Stomach (tissue), 19 donors: ENCODE measurements at places on chromosomes 1 and 21.

DNA sequence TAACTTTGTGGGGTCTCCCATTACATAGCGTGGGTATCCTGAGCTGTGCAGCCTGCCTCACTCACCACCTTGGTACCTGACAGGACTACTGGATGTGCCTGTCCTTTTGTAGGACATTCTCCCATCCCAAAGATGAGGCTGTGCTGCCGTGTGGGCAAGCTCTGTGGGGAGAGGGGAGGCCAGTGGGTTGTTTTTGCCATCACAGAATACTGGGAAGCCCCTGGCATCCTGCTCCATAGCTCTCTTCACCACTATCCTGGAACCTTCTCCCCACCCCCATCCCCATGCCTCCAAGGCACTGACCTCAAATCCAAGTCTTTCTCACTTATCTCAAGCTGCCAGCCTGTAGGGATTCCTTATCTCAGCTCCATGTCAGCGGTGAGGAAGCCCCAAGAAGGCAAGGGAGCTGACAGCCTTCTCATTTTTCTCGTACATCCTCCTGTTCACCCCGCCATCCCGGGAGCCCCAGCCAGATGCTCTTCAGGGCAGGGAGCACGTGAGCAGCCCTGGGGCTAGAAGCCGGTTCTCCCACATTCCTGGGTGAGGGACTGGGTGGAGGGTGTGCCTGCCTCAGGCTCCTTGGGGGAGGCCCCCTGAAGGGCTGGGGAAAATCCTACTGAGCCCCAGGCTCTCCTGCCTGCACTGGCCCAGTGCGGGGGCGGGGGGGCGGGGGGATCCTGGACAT is 2.4 kb upstream of the ELF3 start:
- peak; percentile 96 for DNase-seq

GRCh38 chr1:26923711-26924110 is 2.2 kb downstream of the NUDC start:
- DNase-seq, result no peak

DNA sequence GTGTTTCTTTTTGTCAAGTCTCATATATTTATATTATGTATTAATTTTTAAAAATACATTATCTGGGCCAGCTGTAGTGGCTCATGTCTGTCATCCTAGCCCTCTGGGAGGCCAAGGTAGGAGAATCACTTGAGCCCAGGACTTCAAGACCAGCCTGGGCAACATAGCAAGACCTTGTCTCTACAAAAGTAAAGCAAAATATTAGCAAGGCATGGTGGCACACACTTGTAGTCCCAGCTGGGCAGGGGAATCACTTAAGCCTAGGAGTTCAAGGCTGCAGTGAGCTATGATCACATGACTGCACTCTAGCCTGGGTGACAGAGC is 189.1 kb downstream of the SMYD3 start:
- DNase-seq, result no peak

DNA sequence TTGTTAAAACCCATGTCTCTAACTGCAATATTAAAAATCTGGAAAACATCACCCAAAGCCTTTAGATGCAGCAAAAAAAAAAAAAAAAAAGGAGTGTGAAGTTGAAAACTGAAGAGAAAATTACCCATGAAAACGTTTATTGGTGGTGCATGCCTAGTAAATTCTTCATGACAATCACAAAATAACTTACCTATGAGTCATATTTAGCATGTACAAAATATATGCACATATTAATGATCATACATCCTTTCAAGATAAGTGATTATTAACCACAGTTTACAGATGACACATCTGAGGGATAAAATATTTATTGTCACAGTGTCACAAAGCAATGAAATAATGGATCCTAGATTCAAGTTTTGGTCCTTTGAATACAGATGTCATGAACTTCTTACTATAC is 505.2 kb upstream of the NR5A2 start:
- DNase-seq, result no peak

GRCh38 chr1:201949491-201949890 is 3.1 kb upstream of the LMOD1 start:
- no peak for DNase-seq

GRCh38 chr1:41508290-41508689 is 23.8 kb upstream of the EDN2 start:
- no peak for DNase-seq

GRCh38 chr1:71240656-71241055 is 159.8 kb upstream of the ZRANB2 start:
- DNase-seq, result no peak

DNA sequence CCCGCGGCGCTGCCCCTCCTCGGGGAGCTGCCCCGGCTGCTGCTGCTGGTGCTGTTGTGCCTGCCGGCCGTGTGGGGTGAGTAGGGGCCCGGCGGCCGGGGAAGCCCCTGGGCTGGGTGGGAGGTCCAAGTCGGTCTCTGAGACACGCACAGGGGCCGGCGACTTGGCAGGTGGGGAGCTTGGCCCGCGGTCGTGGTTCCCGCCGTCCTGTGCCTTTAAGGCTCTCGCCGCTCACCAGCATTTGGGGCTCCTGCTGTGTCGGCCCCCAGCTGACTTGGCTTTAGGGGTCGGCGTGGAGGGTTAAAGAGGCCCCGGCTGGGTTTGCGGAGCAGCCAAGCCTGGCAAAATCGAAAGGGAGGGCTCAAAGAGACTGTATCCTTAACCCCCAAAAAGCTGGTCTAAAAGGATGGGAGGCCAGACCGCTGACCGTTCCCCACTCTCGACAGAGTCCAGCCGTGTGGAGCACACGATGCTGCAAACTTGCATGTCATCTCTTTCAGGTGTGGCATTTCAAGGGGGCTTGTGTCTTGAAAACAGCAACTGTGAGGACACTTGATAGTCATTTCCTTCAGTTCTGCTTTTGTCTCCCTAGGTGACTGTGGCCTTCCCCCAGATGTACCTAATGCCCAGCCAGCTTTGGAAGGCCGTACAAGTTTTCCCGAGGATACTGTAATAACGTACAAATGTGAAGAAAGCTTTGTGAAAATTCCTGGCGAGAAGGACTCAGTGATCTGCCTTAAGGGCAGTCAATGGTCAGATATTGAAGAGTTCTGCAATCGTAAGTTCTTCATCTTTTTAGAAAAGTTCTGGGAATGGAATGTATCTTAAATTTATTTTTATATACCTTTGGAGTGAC is 540 bp downstream of the CD55 start:
- no peak for DNase-seq

DNA sequence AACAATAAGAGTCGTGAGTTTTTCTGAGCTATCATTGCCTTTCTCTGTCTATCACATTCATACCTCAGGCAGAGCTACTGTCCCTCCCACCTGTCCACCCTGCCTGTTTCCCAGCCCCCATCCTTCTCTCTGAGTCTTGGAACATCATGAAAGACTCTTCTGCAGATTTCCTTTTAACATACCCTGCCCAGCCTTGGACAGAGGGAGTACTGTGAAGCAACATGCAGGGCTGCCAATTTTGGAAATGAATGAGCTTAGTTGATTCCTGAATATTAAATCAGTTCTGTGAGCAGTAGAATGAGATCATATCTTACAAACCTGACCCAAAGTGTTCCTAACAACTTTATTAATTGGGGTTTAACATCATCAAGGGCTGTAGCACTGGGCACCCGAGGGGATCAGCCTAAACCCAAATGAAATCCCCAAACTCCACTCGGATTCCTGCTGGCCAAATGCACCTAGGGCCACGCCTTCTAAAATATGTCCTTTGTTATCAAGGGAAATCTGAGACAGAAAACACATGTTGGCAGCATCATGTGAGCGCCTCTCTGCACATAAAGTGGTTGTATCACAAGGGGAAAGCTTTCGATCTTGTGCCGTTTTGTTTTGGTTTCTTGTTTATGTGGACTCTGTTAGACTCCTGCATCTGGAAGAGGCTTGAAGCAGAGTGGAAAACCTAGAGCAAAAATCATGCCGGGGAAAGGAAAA is 357.6 kb downstream of the KIF26B start:
- DNase-seq, result no peak

DNA sequence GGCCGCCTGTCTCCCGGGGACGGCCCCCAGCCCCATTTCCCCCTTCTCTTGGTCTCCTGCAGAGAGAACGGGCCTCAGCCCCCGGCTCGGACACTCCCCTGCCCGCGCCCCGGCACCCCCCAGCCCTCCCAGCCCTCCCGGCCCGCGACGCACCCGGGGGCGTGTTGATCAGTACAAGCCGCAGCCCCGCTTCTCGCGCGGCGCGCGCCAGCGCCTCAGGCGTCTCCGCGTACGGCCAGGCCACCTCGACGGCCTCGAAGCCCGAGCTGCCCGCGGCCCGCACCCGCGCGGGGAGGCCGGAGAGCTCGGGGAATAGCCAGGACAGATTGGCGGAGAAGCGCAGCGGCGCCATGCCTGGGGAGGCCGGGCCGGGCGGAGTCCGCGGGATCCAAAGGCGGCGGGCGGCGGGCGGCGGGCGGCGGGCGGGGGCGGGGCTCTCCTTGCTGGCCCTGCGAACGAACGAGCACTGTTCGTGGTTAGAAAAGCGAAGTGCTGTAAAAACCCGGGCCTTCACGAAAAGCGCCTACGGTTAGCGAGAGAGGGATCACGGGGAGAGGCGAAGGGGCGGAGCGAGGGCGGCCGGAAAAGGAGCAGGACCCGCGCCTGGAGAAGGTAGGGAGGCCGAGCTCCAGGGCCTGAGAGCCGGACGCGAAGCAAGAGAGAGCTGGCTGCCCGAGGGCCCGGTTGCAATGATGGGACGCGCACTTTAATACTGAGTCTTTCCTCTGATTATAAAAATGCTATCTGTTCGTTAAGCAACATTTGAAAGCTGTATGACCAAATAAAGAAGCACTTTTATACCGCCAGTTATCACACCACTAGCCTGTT is at the start of gene HYI:
HYI (minus strand) TSS at position 490 of the 828 bp plus-strand sequence; CDS start at position 352, 138 bp downstream.
- DNase-seq, result peak; percentile 95

DNA sequence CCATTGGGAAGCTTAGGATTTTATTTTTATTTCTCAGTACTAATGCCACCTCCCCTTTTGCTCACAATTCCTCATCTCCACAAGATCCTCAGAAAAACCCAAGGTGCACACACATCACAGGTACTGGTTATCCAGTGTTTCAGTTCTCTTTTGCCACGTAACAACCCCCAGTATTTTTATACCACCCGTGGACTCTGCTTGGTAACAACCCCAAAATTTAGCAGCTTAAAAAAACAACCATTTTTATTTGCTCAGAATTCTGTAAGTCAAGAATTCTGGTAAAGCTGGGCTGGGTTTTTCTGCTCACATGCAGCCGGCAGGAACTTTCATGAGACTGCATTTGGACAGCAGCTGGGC is 180.0 kb downstream of the KAZN start:
- no peak for DNase-seq

GRCh38 chr1:214688891-214689290 is 85.9 kb downstream of the CENPF start:
- DNase-seq, result no peak

DNA sequence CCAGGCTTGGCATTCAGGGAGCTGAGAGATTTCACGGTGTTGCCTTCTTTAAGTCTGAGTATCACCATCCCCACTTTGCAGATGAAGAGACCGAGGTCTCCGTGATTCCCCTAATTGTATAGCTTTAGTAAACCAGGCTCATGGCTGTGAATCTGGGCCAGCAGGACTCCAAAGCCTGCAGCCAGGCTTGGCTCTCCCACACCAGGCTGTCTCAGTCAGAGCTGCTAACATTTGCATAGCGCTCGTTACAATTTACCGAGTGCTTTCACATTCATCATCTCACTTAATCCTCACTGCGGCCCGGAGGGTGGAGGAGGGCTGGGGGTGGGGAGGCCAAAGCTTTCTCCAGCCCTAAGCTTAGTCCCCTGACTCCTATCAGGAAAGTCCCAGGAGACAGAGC is 11.7 kb downstream of the C1orf94 start:
- DNase-seq, result no peak

GRCh38 chr1:184482136-184482535 is 95.3 kb downstream of the C1orf21 start:
- peak; percentile 80 for DNase-seq

- no peak for DNase-seq
Observed at GRCh38 chr1:116991171-116991845, 10.3 kb upstream of the CD101 start.

GRCh38 chr1:46136711-46137110 is 4.3 kb upstream of the PIK3R3 start:
- DNase-seq, result no peak

GRCh38 chr1:33072707-33073106 is 8.2 kb upstream of the AZIN2 start:
- no peak for DNase-seq

DNA sequence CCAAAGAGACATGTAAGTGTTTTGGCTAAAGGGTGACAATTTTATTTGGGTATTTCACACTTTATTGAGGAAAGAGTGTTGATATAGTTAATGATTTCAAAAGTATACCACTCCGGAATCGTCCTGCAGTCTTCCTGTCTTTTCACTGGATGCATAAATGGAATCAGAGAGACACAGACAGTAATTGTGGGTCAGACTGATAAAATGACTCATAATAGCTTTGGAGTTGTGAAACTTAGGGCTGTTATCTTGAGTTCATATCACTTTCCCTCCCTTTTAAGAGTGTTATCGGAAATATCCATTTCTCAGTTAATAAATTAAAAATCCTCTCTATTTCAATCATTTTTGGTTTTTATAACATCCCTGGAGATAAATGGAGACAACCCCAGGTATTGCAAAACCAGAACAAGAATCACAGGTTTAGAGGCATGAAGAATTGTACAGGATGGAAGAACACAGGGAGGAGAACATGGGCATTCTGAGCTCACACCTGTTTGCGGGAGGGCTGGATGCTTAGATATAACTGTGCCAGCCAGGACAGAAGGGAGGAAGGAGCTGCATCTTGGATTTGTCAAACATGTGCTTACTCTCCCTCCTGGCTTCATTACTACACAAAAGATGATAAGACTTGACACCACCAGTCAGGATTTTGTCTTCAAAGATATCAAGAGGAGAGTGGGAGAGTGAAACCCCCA is 185.4 kb downstream of the LMO4 start:
- DNase-seq, result no peak

DNA sequence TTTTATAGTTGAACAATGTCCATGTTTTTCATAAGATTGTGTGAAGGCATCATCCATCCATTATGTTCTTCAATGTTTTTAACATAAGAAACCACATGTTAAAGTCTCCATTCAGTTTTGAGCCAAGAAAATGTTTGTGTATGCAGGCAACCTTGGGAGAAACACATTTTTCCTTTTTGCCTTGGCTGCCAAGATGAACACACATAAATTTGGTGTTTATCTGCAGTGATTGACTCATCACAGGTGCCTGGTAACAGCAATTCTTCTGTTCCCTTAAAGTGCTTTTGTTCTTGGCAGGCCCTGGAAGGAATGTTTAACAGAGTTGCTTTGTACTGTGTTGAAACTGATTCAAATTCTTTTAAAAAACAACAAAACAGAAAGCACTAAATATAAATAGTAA is 709.9 kb upstream of the ADGRL4 start:
- no peak for DNase-seq

GRCh38 chr1:116997066-116997465 is 4.5 kb upstream of the CD101 start:
- DNase-seq, result peak; percentile 23

GRCh38 chr1:34925730-34926129 is 3.7 kb downstream of the DLGAP3 start:
- DNase-seq, result no peak

GRCh38 chr1:72724951-72725861 is 442.9 kb upstream of the NEGR1 start:
- DNase-seq, result no peak

DNA sequence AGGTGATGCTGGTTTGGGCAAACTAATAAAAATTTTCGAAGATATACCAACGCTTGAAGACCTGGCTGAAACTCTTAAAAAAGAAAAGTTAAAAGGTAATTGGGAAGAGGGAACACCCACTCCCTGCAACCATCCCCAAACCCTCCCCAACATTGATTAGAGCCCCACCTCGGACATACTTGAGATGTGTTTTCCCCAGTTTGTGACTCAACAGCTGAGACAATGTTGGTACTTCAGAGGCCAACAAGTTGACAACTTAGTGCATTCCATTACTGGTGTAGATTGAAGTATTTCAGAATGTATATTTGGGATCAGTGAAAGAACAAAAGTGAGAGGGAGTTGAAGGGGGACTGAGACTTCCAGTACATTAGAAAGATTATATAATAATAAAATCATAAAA is 5.1 kb downstream of the IFI16 start:
- no peak for DNase-seq
